NCI-H1417 (cell line): ENCODE measurements at places on chromosomes 12 and 14.

DNA sequence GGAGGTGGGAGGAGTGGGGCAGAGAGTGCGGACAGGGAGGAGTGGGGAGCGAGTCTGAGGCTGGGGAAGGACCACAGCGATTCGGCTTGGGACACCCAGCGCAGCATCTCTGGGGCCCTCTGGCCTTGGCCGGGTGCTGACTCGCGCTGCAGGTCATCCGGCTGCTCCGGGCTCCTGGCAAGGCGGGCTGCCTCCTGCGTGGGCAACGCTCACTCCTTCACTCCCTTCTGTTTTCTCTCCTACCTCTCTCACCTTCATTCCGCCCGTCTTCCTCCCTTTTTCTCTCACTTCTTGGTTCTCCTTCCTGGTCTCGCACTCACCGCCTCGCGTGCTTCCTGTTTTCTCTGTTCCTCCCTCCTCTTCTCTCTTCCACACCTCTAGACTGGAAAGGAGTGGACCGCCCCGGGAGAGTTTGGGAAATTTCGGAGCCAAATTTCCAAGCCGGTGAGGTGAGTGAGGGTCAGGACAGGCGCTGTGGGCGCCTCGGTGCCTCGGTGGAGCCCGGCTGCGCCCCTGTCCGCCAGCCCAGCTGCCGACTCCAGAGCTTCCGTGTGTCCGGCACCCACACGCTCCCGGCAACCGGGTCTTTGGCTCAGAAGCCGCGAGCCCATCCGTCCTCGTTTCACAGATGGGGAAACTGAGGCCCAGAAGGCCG, 86.7 kb downstream of the B4GALNT3 start:
- DNase-seq = no peak

DNA sequence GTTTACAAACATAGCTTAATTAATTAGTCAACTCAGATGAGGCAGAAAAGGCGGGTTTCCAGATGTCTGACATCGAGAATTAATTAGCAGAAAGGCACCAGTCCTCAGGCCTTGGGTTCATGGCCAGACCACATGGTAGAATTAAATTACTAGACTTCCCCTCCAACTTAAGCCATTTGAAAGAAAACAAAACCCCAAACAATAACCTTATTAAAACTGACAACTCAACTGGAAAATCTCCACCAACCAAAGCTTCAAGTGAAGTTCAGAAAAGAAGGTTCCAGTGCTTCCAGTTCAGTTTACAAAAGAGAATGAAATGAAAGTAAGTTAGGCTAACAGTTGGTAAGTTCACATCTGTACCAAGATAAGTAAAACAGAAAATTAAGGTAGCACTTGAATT, 349.5 kb downstream of the GRIN2B start:
- DNase-seq = no peak

- DNase-seq = no peak
Measured at GRCh38 chr14:101066826-101067510, 163.4 kb upstream of the RTL1 start.

DNA sequence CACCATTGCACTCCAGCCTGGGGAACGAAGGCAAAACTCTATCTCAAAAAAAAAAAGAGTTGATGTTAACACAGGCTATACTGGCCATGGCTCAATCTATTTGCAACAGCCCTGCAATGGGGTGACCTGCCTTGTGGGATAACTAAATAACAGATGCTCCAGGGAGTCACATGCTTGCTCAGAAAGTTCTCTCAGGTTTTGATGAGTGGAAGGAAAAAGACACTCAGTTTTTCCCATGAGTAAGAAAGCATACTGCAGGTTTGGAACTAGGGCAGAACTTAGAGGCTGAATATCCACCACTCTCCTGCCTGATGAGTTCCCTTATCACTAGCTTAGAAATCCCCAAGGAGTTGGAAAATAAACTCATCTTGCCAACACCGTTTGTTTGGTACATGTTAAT, 16.9 kb downstream of the WSB2 start:
- DNase-seq = no peak

DNA sequence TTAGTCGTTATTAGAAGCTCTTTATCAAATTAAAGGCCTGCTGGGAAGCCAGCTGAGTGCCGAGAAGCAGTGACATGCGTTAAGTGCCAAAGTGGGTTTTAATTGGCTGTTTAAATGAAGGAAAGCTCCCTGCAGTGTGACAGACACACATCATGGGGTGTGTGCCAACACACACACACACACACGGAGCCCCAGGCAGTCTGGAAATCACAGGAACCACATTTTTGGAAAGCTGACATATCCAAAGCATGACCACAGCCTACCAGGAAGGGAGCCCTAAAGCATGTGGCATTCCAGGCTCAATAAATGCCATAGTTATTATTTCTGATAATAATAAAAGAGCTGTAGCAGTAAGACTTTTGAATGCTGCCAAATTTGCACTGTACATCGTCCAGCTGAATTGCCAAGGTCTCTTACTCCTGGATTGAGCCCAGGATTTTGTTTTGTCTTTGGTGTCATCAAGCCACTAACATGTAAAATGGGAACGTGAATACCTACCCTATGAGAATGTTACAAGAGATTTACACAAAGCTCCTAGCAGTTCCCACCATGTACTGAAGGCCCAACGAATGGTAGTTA, 135.1 kb downstream of the TMEM30B start:
- DNase-seq = no peak

- DNase-seq = no peak
Measured at GRCh38 chr14:61268812-61269211, 12.3 kb downstream of the TMEM30B start.

DNA sequence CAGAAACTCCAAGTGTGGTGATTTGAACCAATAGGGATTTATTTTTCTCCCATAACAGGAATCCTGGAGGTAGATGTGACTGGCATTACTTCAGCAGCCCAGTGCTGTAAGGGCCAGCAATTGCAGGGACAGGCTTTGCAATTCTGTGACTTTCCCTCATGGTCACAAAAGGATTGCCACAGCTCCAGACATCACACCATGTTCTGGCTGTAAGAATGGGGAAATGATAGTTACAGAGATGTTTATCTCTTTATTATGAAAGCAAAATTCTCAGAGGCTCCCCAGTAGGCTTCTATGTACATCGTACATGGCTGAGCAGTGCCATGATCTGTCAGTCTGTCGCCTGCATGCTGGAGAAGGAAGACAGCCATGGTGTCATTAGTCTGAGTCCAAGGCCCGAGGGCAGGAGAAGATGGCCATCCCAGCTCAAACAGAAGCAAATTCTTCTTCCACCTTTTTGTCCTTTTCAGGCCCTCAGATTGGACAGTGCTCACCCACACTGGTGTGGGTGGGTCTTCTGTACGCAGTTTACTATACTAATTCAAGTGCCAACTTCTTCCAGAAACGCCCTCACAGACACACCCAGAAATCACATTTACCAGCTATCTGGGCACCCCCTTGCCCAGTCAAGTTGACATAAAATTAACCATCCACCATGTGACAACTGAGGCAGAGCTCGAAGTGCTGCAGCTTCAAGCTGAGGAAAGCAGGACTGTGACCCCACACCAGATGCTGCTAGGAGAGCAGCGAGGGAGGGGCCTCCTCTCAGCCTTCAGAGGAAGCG, 17.2 kb downstream of the ZBTB42 start:
- no peak for DNase-seq

DNA sequence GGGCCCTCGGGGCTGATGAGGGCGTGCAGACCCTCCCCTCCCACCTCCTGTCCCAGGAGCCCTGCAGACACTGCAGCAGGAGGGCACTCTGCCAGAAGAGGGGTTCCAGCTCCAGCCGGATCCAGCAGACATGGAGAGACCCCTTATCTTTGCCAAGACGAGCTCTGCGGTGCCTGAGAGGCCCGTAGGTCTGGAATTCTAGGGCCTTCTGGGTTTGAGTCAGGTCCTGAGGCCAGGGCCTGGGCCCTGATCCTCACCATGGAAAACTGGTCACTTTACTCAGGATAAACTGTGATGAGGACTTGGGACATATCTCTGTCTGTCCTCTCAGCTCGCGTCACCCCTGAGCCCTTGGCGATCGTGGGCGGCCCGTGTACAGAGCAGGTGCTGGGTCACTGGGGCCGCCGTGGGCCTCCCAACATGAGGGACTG, 13.8 kb downstream of the MEG3 start:
- no peak for DNase-seq

DNA sequence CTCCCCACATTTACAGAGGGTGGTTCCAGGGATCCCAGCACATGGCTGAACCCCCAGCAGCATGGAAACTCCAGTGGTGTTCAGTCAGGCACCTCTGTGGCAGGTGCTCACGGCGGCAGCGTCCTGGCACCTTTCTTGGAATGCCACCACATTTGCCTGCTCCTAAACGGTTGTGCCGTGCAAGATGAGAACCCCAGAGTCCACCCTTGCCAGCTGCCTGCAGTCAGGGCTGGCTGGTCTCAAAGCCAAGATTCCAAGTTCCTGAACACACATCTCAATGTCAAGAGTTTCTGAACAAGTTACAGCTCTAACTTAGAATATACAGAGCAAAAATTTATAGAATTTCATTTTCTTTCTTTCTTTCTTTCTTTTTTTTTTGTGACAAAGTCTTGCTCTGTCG, 38.7 kb downstream of the DDX51 start:
- no peak for DNase-seq

DNA sequence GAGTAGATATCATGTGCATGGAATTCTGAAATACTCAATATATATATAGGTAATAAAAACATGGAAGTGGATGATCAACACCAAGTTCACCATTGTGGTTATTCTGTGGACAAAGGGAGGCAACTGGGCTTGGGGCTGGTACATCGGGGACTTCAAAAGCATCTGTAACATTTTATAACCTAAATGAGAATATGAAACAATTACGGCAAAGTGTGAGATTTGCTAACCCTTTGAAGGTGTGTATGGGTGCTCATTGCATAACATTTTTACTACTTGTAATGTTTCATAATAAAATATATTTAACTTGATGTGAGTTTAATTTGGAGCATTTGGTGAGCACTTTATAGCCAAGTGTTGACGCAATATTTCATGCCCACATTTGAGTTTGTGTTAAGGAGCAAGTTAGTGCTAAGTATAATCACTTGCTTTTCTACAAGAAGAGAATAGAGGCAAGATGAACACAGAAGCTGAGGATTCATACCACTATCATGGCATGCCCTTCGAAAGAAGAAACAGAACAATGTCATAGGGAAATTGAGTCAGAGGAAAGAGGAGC, 109.3 kb downstream of the NTN4 start:
- no peak for DNase-seq

- no peak for DNase-seq
Measured at GRCh38 chr12:113482334-113482733, 10.7 kb upstream of the LHX5 start.

GRCh38 chr14:94383777-94384176, 4.6 kb downstream of the SERPINA1 start:
- DNase-seq = no peak

- no peak for DNase-seq
Measured at GRCh38 chr12:120324841-120325417, 2.6 kb downstream of the PLA2G1B start.

GRCh38 chr12:106455111-106455510, 97.6 kb downstream of the POLR3B start:
- DNase-seq = no peak

DNA sequence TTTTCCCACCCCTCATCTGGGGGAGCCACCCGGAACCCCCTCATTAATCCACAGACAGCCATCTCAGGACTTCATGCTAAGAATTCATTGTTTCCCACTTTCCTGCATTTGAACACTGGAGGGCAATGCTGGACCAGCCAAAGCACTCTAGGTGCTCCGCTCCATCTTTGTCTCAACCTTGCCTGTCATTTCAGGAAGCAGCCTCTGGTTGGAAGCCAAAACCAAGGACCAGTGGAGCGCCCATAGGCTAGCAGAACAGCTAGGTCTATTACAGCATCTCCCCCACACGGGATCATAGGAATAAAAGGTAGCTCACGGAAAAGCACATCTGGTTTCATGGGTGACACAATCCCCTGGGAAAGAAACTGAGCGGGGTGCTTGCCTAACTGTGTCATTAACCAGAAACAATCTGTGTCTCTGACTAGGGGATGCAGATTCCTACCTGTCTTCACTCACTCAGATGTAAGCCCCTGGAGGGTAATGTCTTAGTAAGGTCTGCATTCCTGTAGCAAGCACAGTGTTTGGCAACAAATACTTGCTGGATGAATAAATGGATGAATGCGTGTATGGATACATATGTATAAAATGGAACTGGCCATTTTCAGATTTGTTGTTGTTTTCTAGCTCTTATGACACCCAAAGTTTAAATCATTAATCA, 197.0 kb downstream of the DAD1 start:
- DNase-seq = no peak

- DNase-seq = no peak
Measured at GRCh38 chr12:388541-389141, 479 bp downstream of the KDM5A start.

GRCh38 chr14:49505041-49505766, 81.0 kb downstream of the RPS29 start:
- no peak for DNase-seq

DNA sequence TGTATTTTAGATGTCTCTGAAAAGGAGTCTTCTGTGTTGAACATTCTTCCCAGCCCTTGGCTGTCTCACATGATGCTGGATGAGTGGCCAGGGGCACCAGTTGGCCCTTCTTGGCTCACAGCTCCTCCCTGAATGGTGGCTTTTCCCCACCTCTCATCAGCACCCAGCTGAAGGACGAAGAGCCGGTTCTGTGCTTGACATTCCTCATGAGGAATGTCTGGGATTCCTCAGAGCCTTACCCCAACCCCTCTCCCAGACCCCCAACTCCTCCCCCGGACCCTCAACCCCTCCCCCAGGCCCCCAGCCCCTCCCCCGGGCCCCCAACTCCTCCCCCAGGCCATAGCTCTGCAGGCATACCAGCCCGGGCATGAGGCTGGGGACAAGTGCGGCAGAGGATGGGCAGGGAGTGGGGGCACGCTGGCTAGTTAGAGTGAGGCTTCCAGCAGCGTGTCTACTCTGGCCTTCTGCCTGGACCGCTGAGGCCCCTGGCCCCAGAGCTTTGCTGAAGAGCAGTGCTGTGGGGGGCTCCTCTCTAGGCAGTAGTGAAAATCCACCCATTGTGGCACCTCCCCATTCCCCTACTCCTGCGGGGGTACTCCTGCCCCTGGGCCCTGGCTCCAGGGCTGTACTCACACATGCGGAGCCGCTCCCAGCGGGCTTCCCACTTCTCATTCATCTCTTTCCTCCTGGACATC, 64.3 kb downstream of the PLEKHG3 start:
- no peak for DNase-seq

GRCh38 chr12:67091204-67091603, 178.0 kb upstream of the CAND1 start:
- DNase-seq = no peak

GRCh38 chr14:99968191-99968920, 96.9 kb upstream of the EVL start:
- DNase-seq = no peak
